ENCODE measurements at places on chromosomes 7 and 10.

GRCh38 chr10:51471271-51471670, 228.1 kb downstream of the CSTF2T start:
- DNase-seq: no peak

GRCh38 chr7:130926001-130926691, 192.1 kb upstream of the KLF14 start:
- DNase-seq: no peak

GRCh38 chr7:133025056-133025455, 56.8 kb downstream of the CHCHD3 start:
- DNase-seq: no peak

DNA sequence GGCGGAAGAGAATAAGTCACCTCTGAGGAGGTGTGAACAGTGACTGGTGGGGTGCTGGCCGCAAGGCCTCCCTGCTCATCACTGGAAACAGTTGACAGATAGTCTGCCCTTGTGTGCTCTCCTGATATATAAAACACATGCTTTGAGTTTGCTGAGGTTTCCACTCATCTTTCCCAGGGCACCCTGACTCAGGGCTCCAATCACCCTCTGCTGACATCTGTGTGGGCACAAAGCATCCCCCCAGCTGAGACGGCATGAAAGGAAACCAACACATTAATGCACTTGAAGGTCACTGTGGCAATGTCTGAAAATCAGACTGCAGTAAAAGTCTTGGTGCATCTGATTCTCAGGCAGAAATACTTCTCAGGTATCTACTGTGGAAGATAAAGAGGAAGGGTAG, 49.8 kb downstream of the EPDR1 start:
- no peak for DNase-seq

DNA sequence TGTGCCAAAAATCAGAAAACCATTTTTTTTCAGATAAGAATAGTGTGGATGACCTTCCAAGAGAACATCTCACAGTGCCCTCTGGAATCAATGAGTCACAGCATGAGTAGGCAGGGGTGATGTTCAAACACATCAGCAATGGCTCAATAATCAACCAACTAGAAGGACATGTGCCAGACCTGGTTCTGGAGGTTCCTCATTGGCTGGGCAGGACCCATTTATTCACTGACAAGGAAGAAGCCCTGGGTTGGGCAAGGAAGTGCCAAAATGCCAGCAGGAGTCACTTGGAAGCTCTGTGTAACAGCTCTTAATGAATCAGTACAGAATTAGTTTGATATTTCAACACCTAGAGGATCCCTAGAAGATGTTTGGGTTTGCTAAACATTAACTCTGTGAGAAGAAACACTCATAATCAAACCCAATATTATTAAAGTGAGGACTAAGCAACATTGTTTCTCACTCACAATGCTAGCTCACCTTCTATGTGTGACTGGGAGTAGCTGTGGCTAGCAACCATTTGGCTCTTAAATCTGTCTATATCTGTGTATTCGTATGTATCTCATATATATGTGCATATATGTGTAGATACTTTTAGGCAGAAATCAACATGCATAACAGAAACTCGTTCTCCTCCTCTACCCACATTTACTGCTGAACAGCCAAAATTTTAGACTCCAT, 72.3 kb upstream of the APBB1IP start:
- DNase-seq: no peak

DNA sequence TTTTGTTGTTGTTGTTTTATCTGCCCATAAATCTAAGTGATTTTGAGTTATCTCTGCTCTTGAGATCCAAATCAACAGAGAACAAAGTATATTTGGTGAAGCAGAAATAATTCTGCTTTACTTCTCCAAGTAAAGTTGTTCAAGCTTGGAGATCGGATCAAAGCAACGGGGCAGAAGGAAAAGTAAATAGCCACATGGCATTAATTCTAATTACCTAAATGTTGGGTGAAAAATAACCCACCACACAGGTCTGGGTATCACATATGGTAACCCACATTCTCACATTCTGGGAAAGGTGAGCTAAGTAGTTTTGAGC, 3.1 kb downstream of the NRP1 start:
- no peak for DNase-seq

GRCh38 chr7:148286150-148286549, 304.4 kb upstream of the C7orf33 start:
- DNase-seq: no peak

DNA sequence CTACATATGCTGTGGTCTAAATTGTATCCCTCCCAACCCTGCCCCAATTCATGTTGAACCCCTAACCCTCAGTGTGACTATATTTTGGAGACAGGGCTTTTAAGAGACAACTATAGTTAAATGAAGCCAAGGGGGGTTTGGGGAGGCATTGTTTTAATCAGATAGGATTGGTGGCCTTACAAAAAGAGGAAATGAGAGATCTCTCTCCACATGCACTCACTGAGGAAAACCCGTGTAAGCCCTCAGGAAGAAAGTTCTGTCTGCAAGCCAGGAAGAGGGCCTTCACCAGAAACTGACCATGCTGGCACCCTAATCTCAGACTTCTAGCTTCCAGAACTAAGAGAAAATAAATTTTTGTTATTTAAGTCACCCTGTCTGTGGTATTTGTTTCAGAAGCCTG, 276.7 kb downstream of the KIF20B start:
- DNase-seq: no peak

DNA sequence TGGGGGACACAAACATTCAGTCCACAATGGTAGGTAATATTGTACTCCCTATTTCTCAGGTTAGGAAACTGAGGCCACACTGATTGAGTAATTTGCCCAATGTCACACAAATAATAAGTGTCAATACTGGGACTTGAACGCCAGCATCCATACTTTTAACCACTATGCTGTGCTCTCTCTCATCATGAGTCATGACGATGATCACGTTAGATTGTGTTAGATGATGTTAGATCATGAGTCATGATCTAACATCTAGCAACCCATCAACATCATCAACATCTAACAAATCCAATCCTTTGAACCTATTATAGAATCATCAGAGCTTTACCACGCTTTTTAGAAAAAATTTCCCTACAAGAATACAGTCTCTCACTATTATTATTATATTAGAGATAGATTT, 28.1 kb upstream of the HERPUD2 start:
- no peak for DNase-seq

- no peak for DNase-seq
Measured at GRCh38 chr7:41955451-41955850, 252.6 kb upstream of the INHBA start.

GRCh38 chr7:73438547-73439409, 5.2 kb downstream of the FZD9 start:
- DNase-seq: no peak

Data from germinal center (tissue), 1 donor.